NCI-H1694 treated with DMSO at 0.1 percent for 48 hours (cell line): ENCODE measurements at places on chromosomes 1 and 21.

- no peak for DNase-seq
Observed at GRCh38 chr1:233333086-233333485, 5.6 kb downstream of the MAP3K21 start.

DNA sequence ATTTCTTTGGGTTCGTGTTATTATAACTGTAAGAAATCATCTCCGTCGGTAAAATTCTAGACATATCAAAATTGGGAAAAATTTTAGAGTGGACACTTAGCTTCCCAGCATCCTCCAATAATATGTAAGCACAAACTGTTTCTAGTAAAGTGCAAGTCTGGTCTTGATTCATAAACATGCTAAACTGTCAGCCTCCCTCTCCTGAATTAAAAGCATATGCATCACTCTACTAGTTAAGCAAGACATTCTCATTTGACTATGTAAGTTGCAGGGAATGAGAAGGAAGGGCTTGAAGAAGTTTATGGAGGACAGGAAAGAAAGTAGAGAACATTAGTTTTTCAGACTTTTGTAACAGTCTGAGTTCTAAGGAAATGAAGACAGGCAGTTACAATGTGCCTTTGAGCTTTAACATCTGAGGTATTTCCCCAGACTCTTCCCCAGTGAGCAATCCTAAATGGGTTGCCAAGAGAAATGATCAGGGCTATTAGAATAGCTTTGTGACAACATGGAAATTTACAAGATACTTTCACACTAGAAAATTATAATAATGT lies 90.0 kb downstream of the TYW3 start:
- DNase-seq = no peak

- no peak for DNase-seq
Observed at GRCh38 chr1:204566583-204566955, 50.4 kb downstream of the MDM4 start.

- no peak for DNase-seq
Observed at GRCh38 chr1:201020040-201020591, 3.4 kb downstream of the KIF21B start.

- DNase-seq = no peak
Observed at GRCh38 chr1:172815740-172816139, 156.8 kb downstream of the FASLG start.

DNA sequence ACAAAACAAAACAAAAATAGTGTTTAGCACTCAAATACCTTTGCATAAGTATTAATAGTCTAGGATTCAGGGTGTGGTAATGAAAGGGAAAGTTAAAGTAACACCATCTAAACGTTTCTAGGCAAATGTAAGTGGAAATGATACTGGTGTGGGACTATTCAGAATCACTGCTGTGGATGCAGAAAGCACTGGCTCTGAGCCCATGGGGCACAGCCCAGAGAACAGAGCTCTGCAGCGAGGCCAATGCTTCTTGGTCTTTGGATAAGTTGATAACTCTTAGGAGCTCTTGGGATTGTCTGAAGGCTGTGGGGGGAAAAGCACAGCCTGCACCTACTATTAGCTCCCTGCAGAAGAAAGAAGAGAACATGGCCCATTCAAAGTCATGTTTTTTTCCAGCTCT lies 21.4 kb upstream of the DNM3 start:
- DNase-seq = no peak

- no peak for DNase-seq
Observed at GRCh38 chr1:110433803-110434202, 17.1 kb upstream of the PROK1 start.

GRCh38 chr1:83012950-83013349 lies 986.0 kb downstream of the TTLL7 start:
- no peak for DNase-seq

GRCh38 chr1:64733581-64734286 lies 11.1 kb upstream of the RAVER2 start:
- no peak for DNase-seq

- DNase-seq = no peak
Observed at GRCh38 chr1:197143276-197143675, 3.2 kb downstream of the ASPM start.

- DNase-seq = no peak
Observed at GRCh38 chr21:33268737-33269441, 2.7 kb downstream of the IL10RB start.

- no peak for DNase-seq
Observed at GRCh38 chr1:60831780-60832179, 250.6 kb upstream of the NFIA start.

DNA sequence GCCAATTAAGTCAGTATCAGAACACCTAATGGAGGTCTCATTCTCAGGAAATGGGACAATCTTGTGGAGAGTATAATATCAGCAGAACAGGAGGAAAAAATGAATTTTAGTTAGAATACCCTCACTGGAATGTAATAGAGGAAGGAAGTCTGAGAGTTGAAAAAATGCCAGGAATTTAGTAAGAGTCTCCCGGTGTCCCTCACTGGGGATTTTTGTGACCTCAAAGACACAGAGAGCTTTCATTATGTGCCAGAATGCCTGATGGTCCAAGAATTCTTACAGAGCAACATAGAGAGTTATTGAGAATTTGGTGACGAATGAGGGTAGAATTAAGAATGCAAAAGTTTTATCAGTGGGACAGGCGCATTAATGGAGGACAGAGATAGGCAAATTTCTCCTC lies 443.5 kb upstream of the B3GALT2 start:
- no peak for DNase-seq

- DNase-seq = no peak
Observed at GRCh38 chr1:32068957-32069588, 3.7 kb upstream of the TMEM39B start.

GRCh38 chr1:155713075-155713474 lies 24.2 kb downstream of the DAP3 start:
- no peak for DNase-seq

DNA sequence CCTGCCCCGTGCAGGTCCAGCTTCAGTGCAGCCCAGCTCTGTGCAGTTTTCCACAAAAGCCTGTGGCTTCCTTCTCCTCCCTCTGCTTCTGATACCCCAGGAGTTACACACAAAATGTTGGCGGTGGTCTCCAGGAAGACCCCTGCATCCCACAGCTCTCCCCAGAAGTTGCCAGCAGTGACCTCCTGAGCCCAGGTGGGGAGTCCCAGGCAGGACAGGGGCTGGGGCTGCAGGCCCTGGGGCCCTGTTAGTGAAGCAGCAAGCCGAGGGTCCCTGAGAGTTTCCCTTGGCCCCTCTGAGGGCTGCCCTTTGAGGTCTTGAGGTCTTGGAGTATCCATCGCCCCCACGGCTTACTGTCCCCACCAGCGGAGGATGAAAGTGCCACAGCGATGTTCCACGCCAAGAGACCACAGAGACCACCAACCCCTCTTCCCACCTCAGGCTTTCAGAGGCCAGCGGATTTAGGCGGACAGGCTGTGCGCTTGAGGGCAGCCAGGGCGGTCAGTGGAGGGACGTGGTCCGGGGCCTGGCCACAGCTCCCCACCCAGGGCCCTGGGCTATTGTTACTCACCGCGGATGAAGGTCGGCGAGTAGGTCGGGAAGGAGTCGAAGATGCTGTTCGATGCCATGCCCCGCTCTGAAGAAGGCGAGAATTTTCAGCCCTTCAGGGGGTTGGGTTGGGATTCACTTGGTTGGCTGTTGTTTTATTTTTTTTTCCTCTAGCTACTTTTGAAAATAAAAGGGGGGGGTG lies 34.0 kb upstream of the RUNX3 start:
- DNase-seq = no peak

DNA sequence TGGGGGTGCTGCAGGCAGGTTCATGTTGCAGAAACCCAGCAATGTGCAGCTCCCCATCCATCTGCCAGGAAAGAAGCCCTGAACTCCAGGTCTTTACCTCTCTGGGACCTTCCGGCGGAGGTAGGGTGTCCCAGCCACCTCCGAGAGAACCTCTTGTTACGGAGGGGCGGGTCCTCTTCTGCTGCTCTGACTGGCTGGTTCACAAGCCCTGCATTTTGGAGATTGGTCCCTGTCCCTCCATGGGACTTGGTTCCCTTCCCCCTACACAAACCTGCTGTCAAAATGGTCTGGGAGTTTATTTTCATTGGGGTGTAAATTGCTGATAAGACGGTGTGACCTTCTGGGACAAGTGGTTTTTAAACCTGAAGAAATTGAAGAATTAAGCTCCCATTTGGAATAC lies 8.0 kb upstream of the CELSR2 start:
- peak; percentile 48 for DNase-seq

GRCh38 chr1:116418091-116418830 lies 45.2 kb downstream of the ATP1A1 start:
- peak; percentile 58 for DNase-seq

- no peak for DNase-seq
Observed at GRCh38 chr1:52590266-52590665, 11.9 kb upstream of the GPX7 start.

- no peak for DNase-seq
Observed at GRCh38 chr1:40014812-40015594, 25.5 kb upstream of the CAP1 start.

DNA sequence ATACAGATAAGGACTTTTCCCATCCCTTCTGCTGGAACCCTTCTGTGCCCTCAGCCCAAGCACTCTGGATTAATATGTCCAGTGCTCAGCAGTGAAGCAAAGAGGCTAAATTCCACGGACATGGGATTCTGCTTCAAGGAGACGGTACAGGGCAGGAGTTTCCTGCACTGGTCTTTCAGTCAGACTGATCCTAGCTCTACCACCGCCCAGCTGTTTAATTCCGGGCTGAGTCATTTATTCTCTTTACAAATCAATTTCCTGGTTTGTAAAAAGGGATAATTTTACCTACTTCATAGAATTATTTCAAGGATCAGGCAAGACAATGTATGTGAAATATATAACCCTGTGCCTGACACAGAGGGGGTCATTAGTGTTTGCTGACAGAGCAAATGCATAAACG lies 41.6 kb upstream of the NRDC start:
- DNase-seq = no peak

- no peak for DNase-seq
Observed at GRCh38 chr21:35077975-35078374, 28.9 kb upstream of the RUNX1 start.

- no peak for DNase-seq
Observed at GRCh38 chr1:172351754-172352161, 68.7 kb upstream of the C1orf105 start.

DNA sequence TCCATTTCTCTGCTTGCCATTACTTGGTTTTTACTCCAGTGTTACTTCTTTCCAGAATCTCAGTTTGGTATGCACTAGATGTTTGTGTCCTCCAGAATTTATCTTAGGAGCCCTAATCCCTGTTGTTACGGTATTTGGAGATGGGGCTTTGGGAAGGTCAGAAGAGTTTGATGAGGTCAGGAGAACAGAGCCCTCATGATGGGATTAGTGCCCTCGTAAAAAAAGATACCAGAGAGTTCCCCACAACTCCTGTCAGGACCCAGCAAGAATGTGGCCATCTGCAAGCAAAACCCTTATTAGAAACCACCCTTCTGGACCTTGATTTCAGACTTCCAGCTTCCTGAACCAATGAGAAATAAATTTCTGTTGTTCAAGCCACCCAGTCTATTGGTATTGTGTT lies 98.0 kb downstream of the ADAMTS1 start:
- DNase-seq = no peak

DNA sequence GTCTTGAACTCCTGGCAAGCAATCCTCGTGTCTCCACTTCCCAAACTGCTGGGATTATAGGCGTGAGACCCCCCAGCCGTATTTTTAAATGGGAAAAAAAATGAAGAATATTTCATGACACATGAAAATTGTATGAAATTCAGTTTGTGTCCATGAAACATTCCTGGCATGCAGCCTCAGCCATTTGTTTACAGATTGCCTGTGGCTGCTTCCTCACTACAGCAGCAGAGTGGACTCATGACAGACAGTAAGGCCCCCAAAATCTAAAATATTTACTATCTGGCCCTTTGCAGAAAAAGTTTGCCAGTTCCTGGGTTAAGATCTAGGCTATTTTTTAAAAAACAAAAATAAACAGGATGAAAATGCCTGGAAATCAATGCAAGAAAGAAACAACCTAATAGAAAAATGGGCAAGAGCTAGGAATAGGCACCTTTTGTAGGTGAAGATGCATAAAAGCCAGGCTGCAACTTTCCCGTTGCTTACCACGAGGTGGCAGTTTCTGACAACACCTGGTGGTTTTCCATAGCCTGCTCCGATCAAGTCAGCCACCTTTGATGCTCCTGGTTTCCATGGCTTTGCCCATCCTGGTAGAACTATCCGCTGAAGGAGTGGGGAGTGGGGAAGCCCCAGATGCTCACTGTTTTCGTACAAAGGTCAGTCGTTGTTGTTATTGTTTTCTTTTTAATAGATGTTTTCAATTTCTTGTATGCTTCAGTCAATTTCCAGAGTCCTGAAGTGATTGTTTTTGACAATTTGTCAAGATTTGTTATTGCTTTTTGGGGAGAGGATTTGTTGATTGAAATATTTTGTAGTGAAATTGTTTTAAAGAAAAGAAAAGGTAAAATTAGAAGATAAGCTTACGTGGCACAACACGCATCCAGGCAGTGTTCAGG lies 24.3 kb downstream of the UBE2Q1 start:
- DNase-seq = peak; percentile 39

GRCh38 chr1:63746129-63746864 lies 27.5 kb upstream of the ROR1 start:
- DNase-seq = no peak

DNA sequence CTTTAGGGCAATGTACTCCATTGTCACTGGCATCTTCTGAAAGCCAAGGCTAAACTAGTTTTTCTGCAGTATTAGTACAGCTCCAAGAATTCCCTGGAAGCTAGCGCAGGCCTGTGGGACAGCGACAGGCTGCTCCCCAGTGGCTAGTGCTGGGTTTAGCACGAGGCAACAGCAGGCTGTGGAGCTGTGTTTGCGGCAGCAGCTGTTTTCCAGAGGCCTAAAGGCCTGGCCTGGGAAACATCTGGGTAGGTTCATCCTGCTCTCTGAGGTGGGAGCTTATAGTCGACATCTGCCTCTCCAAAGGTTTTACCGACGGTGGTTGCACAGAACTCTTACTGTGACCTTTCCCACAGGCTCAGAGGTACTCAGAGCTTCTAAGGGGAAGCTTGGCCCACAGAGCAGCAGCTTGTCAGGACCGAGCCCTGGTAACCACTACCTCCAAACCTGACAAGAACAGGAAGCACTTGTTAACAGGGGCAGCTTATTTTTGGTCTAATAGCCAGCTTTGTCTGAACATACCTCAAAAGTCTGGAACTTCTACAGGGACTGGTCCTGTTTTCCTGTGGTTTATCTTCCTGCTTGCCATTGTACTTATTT lies 17.2 kb downstream of the CC2D1B start:
- DNase-seq = no peak

GRCh38 chr1:9793291-9793690 lies 30.5 kb downstream of the CLSTN1 start:
- no peak for DNase-seq

- DNase-seq = no peak
Observed at GRCh38 chr1:156001021-156001661, 19.6 kb downstream of the SSR2 start.
